Stimulated activated CD8-positive, alpha-beta memory T cell treated with anti-CD3 and anti-CD28 coated beads, Interleukin-7, amount 100 ng/mL, for 4 hours (primary cell): ENCODE measurements at places on chromosomes 12 and 14.

GRCh38 chr12:80838024-80838658, 99.6 kb downstream of the LIN7A start:
- DNase-seq = no peak

DNA sequence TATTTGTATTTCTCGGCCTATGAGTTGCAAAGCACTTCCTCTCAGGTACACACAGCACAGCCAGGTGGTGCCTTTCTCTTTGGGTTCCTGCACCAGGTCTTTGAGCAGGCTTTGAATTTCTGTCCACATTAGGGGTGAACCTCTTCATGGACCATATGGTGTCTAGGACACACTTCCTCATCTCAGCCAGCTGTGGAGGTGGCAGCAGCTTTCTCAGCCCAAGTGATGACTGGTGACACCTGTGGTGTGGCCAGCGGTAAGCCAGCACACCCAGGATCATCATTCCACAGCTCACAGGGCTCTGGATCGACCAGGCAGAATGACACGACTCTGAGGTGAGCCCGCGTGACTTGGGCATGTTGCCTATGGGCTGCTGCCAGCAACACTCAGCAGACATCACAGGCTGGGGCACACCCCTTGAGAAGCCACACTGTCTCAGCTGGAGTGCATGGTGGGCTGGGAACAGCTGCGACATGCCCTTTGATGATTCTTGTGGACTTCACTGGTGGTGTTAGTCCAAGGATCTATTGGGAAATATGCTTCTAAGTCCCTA, 36.8 kb downstream of the SLC5A8 start:
- no peak for DNase-seq

GRCh38 chr12:66808606-66809005, 129.7 kb upstream of the GRIP1 start:
- no peak for DNase-seq

- DNase-seq = no peak
These were observed 125.2 kb upstream of the SLC38A2 start for GRCh38 chr12:46497739-46498138.

DNA sequence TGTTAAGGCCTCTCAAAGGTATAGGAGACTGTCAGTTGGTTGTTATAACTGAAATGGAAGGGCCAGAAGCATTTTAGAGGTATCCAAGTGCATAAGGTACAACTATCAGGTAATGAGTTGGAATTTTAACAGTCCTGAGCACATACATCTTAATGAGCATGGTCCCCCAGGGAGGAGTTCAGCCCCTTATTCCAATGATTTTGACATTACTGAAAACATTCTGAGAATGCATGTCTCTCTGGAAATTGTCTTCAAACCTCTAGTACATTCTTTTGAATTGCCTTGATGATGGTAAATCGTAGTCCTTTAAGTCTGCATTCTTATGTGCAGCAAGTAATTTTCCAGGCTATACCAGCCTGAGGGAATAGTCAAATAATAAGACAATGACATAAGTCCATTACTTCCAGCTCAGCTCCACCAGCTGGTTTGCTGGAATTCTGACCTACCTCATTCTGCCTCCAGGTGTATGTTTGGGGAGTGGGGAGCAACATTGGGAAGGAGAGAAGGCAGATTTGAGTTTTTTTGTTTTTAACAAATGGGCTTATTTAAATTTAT, 239.2 kb downstream of the MSRB3 start:
- no peak for DNase-seq

- DNase-seq = no peak
These were observed 333.7 kb downstream of the EGLN3 start for GRCh38 chr14:33617154-33617553.

- no peak for DNase-seq
These were observed 14.0 kb downstream of the OR6S1 start for GRCh38 chr14:20627346-20628027.

- DNase-seq = no peak
These were observed 11.0 kb upstream of the AEBP2 start for GRCh38 chr12:19428246-19428645.

- DNase-seq = no peak
These were observed 8.8 kb upstream of the ACVRL1 start for GRCh38 chr12:51898506-51898905.

- no peak for DNase-seq
These were observed 16.8 kb upstream of the KRT80 start for GRCh38 chr12:52208424-52209165.

DNA sequence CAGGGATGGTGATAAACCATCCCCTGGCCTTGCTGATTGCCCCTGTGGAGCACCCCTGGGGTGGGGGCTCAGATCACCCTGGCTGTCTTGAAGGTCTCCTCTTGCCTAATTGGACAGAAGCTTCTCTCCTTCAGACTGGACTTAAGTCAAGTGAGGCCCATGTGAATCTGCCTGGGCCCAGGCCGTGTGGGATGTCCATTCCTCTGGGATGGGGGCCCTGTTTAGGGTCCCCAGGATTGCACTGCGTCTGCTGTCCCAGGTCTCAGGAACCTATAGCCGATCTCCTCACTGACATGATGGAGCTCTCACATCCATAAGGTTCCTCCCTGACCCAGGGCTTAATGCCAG, 20.2 kb downstream of the SERPINA1 start:
- DNase-seq = no peak

- no peak for DNase-seq
These were observed 911 bp downstream of the CALCOCO1 start for GRCh38 chr12:53726341-53726740.

DNA sequence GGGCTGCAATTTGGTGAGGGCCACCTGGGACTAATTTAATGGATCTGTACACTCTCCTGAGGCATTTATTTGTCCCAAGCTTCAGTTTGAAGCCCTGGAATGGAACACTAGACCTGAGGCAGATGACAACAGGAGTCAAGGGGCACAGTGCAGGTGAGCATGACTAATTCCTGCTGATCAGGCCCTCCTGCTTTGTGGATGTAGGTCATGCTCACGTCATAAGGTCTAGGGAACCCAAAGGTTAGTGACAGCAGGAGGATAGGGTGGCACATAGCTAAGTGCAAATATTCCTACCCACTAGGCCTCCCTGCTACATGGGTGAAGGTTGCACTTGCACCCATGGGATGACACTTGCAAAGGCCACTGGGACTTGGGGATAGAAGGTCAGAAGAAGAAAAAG, 30.8 kb downstream of the SDR9C7 start:
- no peak for DNase-seq

DNA sequence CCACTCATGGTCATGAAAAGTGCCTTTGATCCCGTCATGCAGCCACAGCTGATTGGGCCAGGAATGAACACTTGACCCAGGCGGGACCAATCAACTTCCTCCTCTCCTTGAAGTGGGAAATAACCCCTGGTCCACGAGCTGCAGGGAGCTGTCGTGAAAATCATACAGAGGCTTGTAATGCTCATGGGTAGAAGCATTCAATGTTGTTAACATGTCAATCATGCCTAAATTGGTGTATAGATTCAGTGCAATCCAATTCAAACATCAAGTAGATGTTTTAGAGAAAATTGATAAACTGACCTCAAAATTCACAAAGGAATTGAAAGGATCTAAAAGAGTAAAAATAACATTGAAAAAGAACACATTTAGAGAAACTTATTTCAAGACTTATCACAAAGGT, 1019.0 kb upstream of the TMEM132C start:
- no peak for DNase-seq

DNA sequence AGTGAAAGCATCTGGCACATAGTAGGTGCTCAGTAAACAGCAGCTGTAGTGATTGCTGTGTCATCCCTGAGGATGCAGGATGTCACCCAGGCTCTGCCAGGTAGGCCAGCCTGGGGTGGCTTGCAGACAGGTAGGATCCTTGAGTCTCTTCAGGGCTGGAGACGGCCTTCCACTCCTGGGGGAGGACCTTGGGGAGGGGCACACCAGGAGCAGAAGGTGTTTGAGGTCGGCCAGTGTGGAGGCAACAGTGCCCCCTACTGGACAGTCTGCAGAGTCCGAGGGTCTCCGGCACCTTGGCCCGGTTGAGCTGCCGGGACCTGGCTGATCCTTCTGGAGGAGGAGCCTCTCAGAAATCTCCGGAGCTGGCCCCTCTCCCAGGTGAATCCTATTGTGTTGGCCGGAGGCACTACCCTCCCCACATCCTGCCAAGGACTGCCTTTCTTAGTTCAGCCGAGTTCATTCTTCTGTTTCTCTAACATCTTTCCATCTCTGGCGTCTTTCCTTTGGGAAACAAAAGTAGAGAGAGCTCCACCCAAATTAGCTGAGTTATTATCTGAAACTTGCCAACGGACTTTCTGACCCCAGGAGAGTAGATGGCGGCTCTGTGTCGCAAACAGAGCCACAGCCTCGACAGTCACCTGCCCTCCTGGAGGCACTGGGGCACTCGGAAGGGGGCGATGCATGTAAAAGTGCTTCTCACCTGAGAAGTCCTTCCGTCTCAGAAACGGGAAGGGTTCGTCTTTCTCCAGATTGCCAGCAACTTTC, 41.8 kb upstream of the CLMN start:
- no peak for DNase-seq
